Thoracic aorta (tissue), 2 donors: ENCODE measurements at places on chromosomes 5 and 9. TPM values are rescaled to one million over a fixed set of nuclear protein-coding genes. Genes with fewer than 3 reads are reported as not detected.

- no peak for DNase-seq
Measured at GRCh38 chr9:88657893-88658292, 122.9 kb downstream of the NXNL2 start.

DNA sequence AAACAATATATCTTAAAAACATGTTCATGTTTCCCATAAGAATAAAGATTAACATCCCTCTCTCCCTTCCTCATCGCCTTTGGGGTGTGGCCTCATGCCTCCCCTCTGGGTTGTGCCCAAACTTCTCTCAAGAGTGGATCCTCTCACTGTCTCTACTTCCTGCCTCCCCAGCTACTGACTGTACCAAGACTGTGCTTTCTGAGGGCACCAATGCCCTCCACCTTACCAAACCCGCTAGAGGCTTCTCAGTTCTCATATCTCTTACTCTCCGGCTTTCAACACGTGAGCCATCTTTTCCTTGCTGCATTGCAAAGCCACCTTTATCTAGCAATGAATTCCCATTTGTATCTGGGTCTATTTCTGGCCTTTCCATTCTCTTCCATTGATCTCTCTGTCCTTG, 34.4 kb upstream of the KCNIP1 start:
- no peak for DNase-seq

DNA sequence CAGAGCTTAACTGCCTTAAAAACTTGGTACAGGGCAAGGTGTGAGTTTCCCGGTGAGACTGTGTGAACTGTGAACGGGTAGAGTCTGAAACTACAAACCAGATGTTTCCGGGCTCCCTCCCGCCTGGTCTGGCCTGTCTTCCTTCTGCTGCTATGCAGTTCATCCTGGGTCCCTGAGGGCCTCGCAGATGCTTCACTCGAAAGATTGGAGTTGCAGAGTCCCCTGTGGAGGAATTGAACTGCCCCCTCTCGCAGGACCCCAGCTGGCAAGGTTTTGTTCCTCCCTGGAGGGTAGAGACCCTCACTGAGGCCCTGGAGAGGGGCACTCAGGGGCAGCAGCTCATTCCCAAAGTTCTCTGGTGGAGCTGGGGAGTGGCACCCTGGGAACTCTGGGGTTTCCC, 533 bp downstream of the DCANP1 start:
- DNase-seq, result no peak

- DNase-seq, result no peak
Measured at GRCh38 chr9:127794001-127794791, 8.4 kb downstream of the CDK9 start.

GRCh38 chr9:116900543-116900942, 213.4 kb downstream of the TRIM32 start:
- DNase-seq, result no peak

DNA sequence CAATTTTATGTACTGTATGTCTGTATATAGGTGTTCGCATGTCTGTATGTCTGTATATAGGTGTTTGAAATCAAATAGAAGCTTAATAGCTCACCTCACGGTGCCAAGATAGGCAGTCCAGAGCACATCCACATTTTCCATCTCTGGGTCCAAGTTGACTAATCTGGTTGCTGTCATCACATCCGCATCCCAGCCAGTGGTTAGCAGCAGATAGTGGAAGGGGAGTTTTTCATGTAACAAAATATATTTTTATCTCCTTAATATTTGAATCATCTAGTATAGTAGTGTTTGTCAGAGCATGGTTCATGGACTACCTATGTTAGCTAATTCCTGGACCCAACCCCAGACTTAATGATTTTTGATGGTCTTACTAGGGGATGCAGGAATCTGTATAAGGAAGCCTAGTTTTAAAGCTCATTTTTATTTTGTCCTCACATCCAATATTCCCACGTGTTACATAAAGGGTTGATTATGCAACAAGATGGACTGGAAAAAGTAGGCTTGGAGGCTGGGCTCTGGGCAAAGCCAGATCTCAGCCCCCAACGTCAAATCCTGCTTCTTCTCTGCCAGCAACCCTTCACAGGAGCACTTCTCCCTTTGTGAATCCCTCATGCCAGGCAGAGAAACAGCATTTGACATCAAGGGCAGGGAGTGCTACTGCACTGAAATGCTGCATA, 219.7 kb downstream of the ZSWIM6 start:
- no peak for DNase-seq

GRCh38 chr5:25515525-25515924, 870.7 kb upstream of the CDH10 start:
- no peak for DNase-seq

GRCh38 chr5:61687371-61687770, 355.3 kb downstream of the ZSWIM6 start:
- no peak for DNase-seq

DNA sequence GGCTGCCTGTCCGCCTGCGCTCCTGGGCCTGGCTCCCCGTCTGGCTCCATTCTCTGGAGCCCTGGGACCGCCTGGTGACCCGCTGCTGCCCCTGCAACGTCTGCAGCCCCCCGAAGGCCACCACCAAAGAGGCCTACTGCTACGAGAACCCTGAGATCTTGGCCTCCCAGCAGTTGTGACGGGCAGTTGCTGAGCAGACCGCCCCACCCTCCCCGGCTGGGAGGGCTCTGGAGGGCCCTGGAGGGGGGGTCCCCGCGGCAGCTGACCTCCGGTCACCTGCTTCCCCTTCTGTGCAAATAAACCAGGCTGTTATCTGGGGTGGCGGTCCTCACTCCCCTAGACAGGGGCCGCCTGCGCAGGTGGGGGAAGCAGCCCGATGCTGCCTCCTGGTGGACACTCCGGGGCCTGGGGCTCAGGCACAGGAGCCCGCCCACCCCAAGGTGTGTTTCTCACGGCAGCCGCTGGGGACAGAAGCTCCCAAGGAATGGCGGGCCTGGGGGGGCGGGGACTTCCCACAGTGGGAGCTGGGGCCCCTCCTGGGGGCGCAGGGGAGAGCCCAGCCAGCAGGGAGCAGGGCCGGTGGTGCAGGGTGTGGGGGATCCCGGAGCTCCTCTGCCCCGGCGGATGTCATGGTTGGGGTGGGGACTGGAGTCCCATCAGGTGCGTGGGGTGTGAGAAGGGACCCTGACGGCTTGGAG, 4.7 kb upstream of the TUBB4B start:
- peak; percentile 45 for DNase-seq

DNA sequence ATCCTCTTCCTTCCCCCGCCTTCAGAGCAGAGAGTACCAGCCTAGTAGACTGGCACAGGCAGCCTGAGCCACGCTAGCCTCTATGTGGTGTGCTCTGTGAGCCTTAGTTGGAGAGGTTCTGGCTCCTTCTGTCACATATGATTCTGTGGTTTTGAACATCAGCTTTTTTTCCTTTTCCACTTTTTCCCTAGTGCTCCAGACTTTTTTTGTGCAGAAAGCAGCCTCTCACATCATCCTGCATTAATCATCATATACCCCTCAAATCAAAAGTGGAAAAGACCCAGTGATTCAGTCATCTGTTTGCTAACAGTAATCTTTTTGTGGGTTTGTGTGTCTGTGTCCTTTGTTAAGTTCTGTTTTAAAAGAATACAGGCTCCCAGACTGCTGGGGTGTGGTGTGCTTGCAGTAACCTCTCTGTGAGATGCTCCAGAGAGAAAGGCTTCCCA, 663.9 kb upstream of the RGMB start:
- DNase-seq, result no peak

DNA sequence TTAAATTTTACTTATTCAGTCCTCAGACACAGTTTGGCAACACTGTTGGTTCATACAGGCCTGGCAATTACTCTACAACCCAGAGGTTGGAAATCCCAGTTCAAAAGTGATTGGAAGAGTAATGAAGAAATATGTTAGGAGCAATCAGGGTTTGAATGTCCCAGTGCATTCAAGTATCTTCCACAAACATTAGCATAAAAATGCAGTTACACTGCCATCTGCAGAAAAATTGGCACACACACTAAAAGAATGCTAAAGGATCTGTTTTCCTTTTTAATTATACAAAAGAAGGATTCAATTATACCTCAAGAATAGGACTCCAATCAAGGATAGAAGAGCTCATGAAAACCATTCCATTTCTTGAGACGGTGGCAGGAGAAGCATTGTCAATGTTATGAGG, 130.2 kb downstream of the DNAH5 start:
- no peak for DNase-seq

DNA sequence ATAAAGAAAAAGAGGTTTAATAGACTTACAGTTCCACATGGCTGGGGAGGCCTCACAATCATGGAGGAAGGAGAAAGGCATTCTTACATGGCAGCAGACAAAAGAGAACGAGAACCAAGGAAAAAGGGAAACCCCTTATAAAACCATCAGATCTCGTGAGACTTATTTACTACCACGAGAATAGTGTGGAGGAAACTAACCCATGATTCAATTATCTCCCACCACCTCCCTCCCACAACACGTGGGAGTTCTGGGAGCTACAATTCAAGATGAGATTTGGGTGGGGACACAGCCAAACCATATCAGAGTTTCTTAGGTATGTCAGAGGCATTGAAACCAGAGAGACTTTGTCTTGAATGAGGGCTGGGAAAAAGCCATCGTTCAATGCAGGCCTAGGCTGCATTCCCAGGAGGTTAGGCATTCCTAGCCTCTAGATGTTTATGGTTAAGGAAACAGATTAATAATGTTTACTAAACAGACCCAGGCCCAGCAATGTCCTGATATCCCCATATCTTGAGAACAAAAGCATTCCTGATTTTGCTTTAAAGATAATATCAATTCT, 7.5 kb upstream of the PAIP1 start:
- no peak for DNase-seq

DNA sequence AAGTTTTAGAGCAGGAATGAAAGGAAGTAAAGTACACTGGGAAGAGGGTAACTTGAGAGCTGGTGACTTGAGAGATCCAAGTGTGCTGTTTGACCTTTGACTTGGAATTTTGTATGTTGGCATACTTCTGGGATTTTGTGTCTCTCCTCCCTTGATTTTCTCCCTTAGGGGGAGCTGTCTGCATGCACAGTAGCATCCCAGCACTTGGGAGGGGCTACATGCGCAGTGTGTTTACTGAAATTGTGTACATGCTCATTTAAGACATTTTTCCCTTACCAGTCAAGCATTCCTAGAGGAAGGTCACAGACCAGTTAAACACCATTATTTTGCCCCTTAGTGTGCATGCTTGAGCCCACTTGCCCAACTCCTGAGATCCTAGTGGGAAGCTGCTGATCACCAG, 120.1 kb downstream of the ZNF622 start:
- DNase-seq, result no peak

GRCh38 chr5:1961304-1961946, 78.7 kb upstream of the IRX4 start:
- no peak for DNase-seq

GRCh38 chr9:112487799-112488340, 1.2 kb downstream of the KIAA1958 start:
- no peak for DNase-seq

- no peak for DNase-seq
Measured at GRCh38 chr5:172725785-172726184, 45.2 kb downstream of the DUSP1 start.

- DNase-seq, result no peak
Measured at GRCh38 chr9:19875291-19875920, 86.6 kb upstream of the SLC24A2 start.

Gene WHRN
- total RNA-seq, result 5.1 TPM

Gene IL5
- not detected for total RNA-seq

Gene MYOZ3
- 0.81 TPM for total RNA-seq

Gene LRRC19
- total RNA-seq, result not detected

Gene NUTM2F
- total RNA-seq, result not detected

Gene ARL14EPL
- not detected for total RNA-seq

Gene EQTN
- not detected for total RNA-seq

Gene SHISAL2B
- total RNA-seq, result not detected

Gene TAF11L10
- total RNA-seq, result not detected

Gene SCGB3A2
- not detected for total RNA-seq

Gene CARD6
- 21.6 TPM for total RNA-seq

Gene CARD19
- 103 TPM for total RNA-seq

Gene MSANTD3
- 18.3 TPM for total RNA-seq

Gene TAF1L
- not detected for total RNA-seq
